ENCODE measurements at places on chromosomes 2 and 18. TPM values are rescaled to one million over a fixed set of nuclear protein-coding genes. Genes with fewer than 3 reads are reported as not detected.

The CCDC88A gene
- total RNA-seq = 6.4 TPM

The CHRND gene
- total RNA-seq = not detected

The GALR1 gene
- not detected for total RNA-seq

The FAP gene
- not detected for total RNA-seq

The GPD2 gene
- total RNA-seq = 12.5 TPM

The NOL4 gene
- total RNA-seq = not detected

The FBXO41 gene
- 16.4 TPM for total RNA-seq

The STPG4 gene
- 0.34 TPM for total RNA-seq

The MC4R gene
- total RNA-seq = not detected

The CYTIP gene
- 334 TPM for total RNA-seq

The RBMS1 gene
- total RNA-seq = 81.1 TPM

The CFC1 gene
- total RNA-seq = not detected

The PIEZO2 gene
- not detected for total RNA-seq

The SERPINB11 gene
- not detected for total RNA-seq

The CACNB4 gene
- 0.10 TPM for total RNA-seq

Data from activated naive CD4-positive, alpha-beta T cell treated with anti-CD3 and anti-CD28 coated beads, Interleukin-2, amount 10 ng/mL, durations not matched to agents 5 hours and 36 hours (primary cell).